ENCODE measurements at places on chromosomes 4 and X. TPM values are rescaled to one million over a fixed set of nuclear protein-coding genes. Genes with fewer than 3 reads are reported as not detected.

Gene F11
- not detected for total RNA-seq

Gene SPANXA2
- total RNA-seq = 0.28 TPM

Gene XG
- 7.9 TPM for total RNA-seq

Gene ARHGAP6
- total RNA-seq = 8.7 TPM

Gene CPE
- 1.3 TPM for total RNA-seq

Data from smooth muscle cell of bladder (primary cell).